ENCODE measurements at places on chromosomes 3 and 15. TPM values are rescaled to one million over a fixed set of nuclear protein-coding genes. Genes with fewer than 3 reads are reported as not detected.

DNA sequence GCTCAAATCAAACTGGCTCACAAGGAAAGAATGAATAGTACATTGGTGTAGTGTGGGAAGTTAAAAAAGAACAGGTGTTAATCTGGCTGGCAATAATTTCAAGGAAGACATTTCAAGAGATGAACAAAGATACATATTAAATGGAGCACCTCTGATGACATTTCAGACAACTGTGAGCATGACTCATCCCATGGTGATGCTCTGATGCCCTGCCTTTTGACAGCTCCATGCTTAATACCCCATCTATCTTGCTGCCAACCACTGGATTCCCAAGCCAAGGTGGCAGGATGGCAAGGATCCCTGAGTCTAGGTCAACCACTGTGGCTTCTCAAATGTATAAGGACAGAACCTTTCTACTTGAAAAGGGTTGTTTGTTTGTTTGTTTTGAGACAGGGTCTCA, 29.3 kb downstream of the LRRC2 start:
- H3K4me3 ChIP-seq: no peak overlapping the region
- H3K36me3 ChIP-seq: no peaks in the 10 kb centered on the region
- H3K4me1 ChIP-seq: peaks cover 16% of the 10 kb centered on the region
- no peak overlapping the region for H3K27ac ChIP-seq
- H3K27me3 ChIP-seq: no peaks in the 10 kb centered on the region

DNA sequence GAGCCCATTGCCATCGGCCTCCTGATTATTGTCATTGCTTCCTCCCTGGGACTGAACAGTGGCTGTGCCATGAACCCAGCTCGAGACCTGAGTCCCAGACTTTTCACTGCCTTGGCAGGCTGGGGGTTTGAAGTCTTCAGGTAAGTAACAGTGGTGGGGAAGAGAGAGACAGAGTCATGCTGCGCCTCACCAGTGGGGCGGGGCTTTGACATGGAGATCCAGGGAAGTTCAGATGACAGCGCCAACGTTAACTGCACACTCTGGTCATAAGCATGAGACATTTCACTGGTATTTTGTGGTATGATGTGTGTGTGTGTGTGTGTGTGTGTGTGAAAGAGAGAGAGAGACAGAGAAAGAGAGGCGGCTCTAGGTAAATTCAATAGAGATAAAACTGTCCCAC, 41.0 kb downstream of the AQP9 start:
- no peaks in the 10 kb centered on the region for H3K36me3 ChIP-seq
- no peak for DNase-seq
- H3K27ac ChIP-seq: no peak overlapping the region
- peaks cover 3% of the 10 kb centered on the region for H3K4me1 ChIP-seq
- H3K4me3 ChIP-seq: no peak overlapping the region

- H3K27me3 ChIP-seq: no peaks in the 10 kb centered on the region
- peaks cover 4% of the 10 kb centered on the region for H3K36me3 ChIP-seq
- H3K4me1 ChIP-seq: no peaks in the 10 kb centered on the region
- no peak overlapping the region for H3K4me3 ChIP-seq
Observed at GRCh38 chr15:74027688-74028087, 33.2 kb downstream of the PML start.

DNA sequence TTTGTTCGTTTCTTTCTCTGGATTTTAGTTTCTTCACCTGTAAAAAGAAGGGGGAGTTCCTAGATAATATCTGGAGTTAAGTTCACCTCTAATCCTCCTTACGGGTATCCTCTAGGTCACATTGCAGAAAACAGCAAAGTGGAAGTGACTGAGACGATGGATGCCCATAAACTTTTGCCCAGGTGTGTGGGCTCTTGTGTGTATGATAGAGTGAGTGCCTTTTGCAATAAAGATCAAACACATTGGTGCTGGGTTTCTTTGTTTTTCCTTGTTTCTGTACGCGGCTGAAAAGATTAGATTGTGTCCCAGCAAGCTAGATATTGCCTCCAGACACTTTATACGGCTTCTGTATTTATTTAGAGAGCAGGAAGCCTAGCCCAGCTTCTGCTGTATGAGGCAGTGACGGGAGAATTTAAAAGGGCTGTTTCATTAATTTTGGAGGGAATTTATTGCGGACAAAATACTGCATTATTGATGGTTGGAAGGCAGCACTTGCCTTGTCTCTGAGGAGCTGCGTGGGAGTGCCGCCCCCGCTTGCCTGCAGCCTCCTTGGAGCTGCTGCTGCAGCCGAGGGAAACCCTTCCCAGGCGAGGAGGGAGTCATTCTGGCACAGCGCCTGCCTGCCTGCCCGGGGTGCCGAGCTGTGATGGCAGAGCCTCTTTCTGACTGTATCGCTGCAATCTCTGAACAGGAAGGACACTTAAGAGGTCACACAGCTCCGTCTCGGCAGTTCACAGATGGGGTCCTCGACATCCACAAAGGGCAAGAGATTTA, 38.5 kb downstream of the PYDC2 start:
- H3K27me3 ChIP-seq: no peaks in the 10 kb centered on the region
- no peaks in the 10 kb centered on the region for H3K4me1 ChIP-seq
- H3K36me3 ChIP-seq: no peaks in the 10 kb centered on the region
- no peak overlapping the region for H3K27ac ChIP-seq

DNA sequence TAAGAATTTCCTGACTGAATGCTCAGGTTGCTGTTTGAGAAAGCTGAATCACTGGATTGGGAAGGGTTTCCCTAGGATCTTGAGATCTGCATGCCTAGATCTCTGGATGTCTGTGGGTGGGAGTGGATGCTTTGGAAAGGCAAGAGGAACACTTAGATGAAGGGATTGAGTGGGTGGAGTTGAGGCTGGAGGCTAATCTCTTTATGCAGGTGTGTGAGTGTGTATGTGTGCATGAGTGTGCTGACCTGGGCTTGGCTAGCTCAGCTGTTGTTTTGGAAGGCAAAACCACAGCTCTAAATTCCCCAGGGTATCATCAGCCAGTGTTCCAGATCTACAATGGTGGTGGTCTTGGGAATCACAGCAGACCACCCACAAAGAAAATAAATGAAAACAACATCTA, 60.5 kb downstream of the CLDN1 start:
- no peak for DNase-seq
- H3K4me1 ChIP-seq: no peaks in the 10 kb centered on the region
- H3K27me3 ChIP-seq: no peaks in the 10 kb centered on the region
- no peak overlapping the region for H3K27ac ChIP-seq
- H3K36me3 ChIP-seq: no peaks in the 10 kb centered on the region

DNA sequence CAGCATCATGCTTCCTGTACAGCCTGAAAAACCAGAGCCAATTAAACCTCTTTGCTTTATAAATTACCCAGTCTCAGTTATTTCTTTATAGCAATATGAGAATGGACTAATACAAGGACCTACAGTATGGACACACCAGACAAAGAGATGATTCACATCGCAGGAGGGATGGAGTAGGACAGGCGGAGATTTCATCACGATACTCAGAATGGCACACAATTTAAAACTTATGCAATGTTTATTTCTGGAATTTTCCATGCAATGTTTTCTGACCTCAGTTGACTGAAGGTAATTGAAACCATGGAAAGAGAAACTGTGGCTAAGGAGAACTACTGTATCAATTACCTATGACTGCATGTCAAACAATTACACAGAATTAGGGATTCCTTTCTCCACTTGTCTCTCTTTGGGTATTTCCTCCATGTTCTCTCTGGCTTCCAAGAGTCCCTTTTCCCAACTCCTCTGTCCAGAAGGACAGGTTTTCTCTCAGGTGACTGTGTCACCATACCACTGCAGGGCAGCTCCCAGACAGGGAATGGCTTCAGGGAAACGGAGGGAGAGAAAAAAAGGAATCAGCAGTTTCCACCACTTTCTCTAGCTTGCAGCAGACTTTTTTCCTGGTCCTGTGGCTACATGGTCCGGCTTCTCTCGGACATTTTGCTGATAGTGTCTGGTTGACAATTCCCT, 3.0 kb upstream of the ANO10 start:
- no peaks in the 10 kb centered on the region for H3K27me3 ChIP-seq
- H3K27ac ChIP-seq: no peak overlapping the region
- no peak for DNase-seq
- H3K4me1 ChIP-seq: peaks cover 3% of the 10 kb centered on the region

DNA sequence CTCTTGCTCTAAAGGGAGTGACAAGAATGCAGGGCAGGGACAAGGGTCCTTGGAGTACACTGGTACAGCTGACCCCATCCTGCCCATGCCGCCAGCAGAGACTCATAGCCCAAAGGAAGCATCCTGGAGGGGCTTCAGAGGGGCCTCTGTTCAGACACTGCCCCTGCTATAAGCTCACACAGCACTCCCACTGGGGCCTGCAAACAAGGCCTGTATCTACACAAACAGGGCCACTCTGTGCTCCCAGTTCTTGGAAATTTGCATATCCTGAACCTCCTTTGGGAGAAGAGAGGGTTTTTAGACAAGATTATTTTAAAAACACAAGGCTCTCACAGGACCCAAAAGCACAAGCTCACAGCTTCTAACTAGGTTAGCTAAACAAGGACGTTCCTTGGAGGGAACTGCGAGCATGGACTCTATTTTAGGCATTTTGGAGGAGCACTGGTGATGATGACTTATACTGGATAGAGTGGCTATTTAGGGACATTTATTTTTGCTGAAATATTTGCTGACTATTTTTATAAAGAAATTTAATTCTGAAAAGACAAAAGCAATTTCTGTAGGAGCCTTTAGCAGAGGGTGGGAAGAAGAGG, 16.4 kb upstream of the ANKRD34C start:
- no peaks in the 10 kb centered on the region for H3K4me1 ChIP-seq
- no peaks in the 10 kb centered on the region for H3K27me3 ChIP-seq
- no peak for DNase-seq

GRCh38 chr3:173138026-173138425, 3.0 kb downstream of the SPATA16 start:
- no peak overlapping the region for H3K4me3 ChIP-seq
- DNase-seq: no peak
- no peak overlapping the region for H3K27ac ChIP-seq

DNA sequence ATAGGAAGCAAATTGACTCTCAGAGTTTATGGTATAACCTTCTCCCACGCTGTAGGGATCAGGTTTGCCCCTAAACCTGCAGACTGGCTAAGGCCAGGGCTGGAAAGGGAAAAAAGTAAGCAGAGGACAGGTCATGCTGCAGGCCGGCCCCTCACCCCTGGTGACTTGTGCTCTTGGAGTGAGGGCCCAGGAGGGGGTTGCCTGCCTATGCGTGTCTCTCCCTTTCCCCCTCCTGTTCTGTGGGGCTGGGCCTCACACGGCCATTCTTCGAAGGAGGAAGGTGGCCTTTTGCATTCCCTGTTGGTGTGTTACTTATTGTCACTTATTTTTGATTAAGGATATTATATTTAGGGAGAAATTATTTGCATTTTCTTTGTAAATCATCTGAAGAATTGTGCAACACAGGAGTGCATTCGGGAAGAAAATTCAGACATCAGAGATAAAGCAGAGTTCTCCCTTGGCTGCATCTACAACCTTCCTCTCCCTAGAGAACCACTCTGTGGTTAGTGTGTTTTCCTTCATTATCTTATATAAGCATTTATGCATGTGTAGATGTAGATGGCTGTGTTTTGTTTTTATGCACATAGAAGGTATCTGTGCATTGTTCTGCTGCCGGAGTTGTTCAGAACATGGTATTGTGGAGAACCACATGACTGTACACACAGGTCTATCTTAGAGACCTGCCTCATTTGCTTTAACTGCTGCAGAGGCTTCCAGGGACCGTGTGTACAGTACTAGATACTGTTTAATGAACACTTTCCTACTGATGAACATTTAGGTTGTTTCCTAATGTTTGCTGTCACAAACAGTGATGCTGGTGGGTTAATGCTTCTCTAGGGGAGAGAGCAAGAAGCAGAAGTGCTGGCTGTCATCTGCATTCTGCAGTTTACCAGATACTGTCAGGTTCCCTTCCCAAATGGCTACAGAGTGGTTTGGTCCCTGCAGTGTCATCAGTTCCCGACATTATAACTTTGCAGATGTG, 133.5 kb downstream of the APBA2 start:
- H3K4me3 ChIP-seq: no peak overlapping the region
- no peak overlapping the region for H3K27ac ChIP-seq
- H3K36me3 ChIP-seq: no peaks in the 10 kb centered on the region

- DNase-seq: no peak
- H3K27me3 ChIP-seq: no peaks in the 10 kb centered on the region
- peaks cover under 1% of the 10 kb centered on the region for H3K4me1 ChIP-seq
- no peak overlapping the region for H3K27ac ChIP-seq
- no peaks in the 10 kb centered on the region for H3K36me3 ChIP-seq
Observed at GRCh38 chr3:182755712-182756111, 37.6 kb upstream of the ATP11B start.

GRCh38 chr3:165803471-165803870, 33.8 kb downstream of the BCHE start:
- no peak overlapping the region for H3K27ac ChIP-seq
- no peak for DNase-seq
- no peaks in the 10 kb centered on the region for H3K27me3 ChIP-seq
- H3K4me1 ChIP-seq: peaks cover 24% of the 10 kb centered on the region
- H3K4me3 ChIP-seq: no peak overlapping the region
- H3K36me3 ChIP-seq: no peaks in the 10 kb centered on the region

GRCh38 chr3:108391917-108392593, 95.7 kb downstream of the HHLA2 start:
- no peaks in the 10 kb centered on the region for H3K36me3 ChIP-seq
- no peak overlapping the region for H3K4me3 ChIP-seq
- no peaks in the 10 kb centered on the region for H3K4me1 ChIP-seq
- DNase-seq: peak; percentile 63

DNA sequence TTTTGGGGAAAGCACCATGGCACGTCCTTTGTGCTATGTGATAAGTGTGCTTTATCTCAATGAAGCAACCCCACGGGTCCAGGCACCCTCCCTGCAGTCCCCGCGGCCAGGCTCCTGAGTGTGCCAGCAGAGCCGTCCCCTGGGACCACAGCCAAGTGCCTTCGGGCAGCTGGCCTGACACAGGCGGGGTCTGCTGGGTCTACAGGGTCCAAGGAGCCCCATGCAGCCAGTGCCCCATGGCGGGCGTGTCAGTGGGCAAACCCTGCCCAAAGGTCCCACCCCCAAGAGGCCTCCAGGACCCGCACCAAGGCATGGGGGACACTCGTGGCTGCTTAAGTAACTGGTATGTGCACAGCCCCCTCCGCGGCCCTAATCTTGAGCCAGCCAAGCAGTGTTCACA, 35.3 kb downstream of the KLHL25 start:
- H3K27ac ChIP-seq: no peak overlapping the region
- no peak overlapping the region for H3K4me3 ChIP-seq
- no peaks in the 10 kb centered on the region for H3K27me3 ChIP-seq
- no peaks in the 10 kb centered on the region for H3K36me3 ChIP-seq
- DNase-seq: no peak

GRCh38 chr3:66392512-66392911, 108.3 kb downstream of the LRIG1 start:
- H3K36me3 ChIP-seq: peaks cover 13% of the 10 kb centered on the region
- no peak overlapping the region for H3K27ac ChIP-seq
- no peak for DNase-seq
- no peak overlapping the region for H3K4me3 ChIP-seq
- H3K4me1 ChIP-seq: no peaks in the 10 kb centered on the region
- no peaks in the 10 kb centered on the region for H3K27me3 ChIP-seq

- no peak for DNase-seq
- no peak overlapping the region for H3K4me3 ChIP-seq
Observed at GRCh38 chr15:42151141-42151561, 5.3 kb downstream of the PLA2G4F start.

The LINGO1 gene
- polyA plus RNA-seq: 75.4 TPM

The CCR8 gene
- not detected for polyA plus RNA-seq

The TGM5 gene
- polyA plus RNA-seq: not detected

The SI gene
- polyA plus RNA-seq: not detected

The ENTPD3 gene
- polyA plus RNA-seq: 1.1 TPM

The RBMS3 gene
- polyA plus RNA-seq: 33.4 TPM

The SPINK8 gene
- not detected for polyA plus RNA-seq

The ADGRG7 gene
- 49.4 TPM for polyA plus RNA-seq

The MRAS gene
- 105 TPM for polyA plus RNA-seq

The PARP15 gene
- polyA plus RNA-seq: not detected

All from cardiac muscle cell (in vitro differentiated cells and primary cell).